MCF 10A (cell line): ENCODE measurements at places on chromosomes 5 and 9. TPM values are rescaled to one million over a fixed set of nuclear protein-coding genes. Genes with fewer than 3 reads are reported as not detected.

CEP78 gene
- 13.7 and 17.8 TPM in 2 replicates for total RNA-seq

C9orf40 gene
- 5.6 and 5.8 TPM in 2 replicates for total RNA-seq

IRX2 gene
- total RNA-seq = 35.4 and 43.4 TPM in 2 replicates

PTGR1 gene
- 27.4 and 27.8 TPM in 2 replicates for total RNA-seq

CCL27 gene
- 0.49 TPM in 1 of 2 replicates, not detected in the other for total RNA-seq

ZNF474 gene
- 0.25 and 0.56 TPM in 2 replicates for total RNA-seq

FIBCD1 gene
- total RNA-seq = 1.6 and 2.8 TPM in 2 replicates

MPDZ gene
- total RNA-seq = 8.8 and 10.9 TPM in 2 replicates

DNA sequence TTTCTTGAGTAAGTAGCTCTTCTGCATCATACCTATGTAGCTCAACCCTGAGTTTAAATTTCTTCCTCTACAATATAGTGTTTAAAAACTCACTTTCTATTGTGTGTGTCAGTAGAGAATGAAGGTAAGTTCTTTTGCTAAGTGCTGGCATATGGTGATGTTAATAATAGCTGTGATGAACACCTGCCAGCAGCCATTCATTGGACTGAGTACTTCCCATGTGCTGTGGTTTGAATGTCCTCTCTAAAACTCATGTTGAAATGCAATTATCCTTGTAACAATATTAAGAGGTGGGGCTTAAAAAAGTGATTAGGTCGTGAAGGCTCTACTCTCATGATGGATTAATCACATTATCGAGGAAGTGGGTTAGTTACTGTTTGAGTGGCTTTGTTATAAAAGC is 645.2 kb upstream of the RGMB start:
- H3K4me1 ChIP-seq = no peaks in the 10 kb centered on the region
- no peak overlapping the region for H3K27ac ChIP-seq
- no peaks in the 10 kb centered on the region for H3K27me3 ChIP-seq
- H3K36me3 ChIP-seq = no peaks in the 10 kb centered on the region

- H3K27ac ChIP-seq = no peak overlapping the region
- DNase-seq = no peak
- H3K27me3 ChIP-seq = no peaks in the 10 kb centered on the region
- no peak overlapping the region for H3K4me3 ChIP-seq
These were observed 43.9 kb downstream of the ADAMTS2 start for GRCh38 chr5:179301376-179301775.

- no peak overlapping the region for H3K27ac ChIP-seq
- DNase-seq = no peak
- H3K27me3 ChIP-seq = no peaks in the 10 kb centered on the region
- H3K4me1 ChIP-seq = no peaks in the 10 kb centered on the region
- no peaks in the 10 kb centered on the region for H3K36me3 ChIP-seq
- no peak overlapping the region for H3K4me3 ChIP-seq
These were observed 306.7 kb upstream of the CLINT1 start for GRCh38 chr5:158165647-158166046.

DNA sequence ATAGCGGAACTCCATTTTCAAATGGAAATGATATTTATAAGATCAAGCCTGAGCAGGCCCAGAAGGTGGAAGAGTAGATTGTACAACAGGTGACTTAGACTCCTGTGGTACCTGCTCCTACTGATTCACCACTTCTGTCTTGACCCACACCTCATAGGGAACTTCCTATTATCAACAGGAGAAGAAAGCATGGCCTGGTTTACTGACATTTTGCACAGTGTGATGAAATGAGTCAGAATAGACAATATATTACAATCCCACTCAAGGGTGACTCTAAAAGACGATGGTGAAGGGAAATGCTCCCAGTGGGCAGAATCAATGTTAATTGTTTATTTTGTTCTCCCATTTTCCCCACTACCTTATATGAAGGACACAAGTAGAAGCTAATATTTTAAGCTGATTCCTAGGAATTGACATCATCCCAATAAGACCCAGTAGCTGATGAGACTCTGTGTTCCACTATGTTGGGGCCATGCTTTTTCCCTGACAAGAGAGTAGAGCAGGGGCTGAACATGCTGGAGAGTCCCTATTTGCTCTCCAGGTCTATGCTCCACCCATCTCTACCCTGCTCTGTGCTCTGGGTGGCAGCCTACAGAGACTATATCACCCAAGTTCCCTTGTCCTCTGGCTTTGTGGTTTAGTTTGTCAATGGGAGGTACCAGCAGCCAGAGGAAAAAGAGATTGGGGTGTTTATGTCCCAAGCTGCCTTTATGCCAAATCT is 163.4 kb upstream of the FSTL4 start:
- peaks cover 17% of the 10 kb centered on the region for H3K27me3 ChIP-seq
- H3K4me3 ChIP-seq = no peak overlapping the region
- H3K4me1 ChIP-seq = no peaks in the 10 kb centered on the region
- H3K27ac ChIP-seq = no peak overlapping the region

DNA sequence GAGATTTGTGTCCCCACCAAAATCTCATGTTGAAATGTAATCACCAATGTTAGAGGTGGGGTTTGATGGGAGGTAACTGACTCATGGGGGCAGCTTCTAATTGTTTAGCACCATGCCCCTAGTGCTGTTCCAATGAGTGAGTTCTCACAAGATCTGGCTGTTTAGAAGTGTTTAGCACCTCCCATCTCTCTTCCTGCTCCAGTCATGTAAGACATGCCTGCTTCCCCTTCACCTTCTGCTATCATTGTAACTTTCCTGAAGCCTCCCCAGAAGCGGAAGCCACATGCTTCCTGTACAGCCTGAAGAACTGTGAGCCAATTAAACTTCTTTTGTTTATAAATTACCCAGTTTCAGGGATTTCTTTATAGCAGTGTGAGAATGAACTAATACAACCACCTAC is 170.5 kb downstream of the NDUFS4 start:
- DNase-seq = no peak
- H3K36me3 ChIP-seq = no peaks in the 10 kb centered on the region
- no peak overlapping the region for H3K4me3 ChIP-seq
- no peak overlapping the region for H3K27ac ChIP-seq

GRCh38 chr9:73596321-73596720 is 444.7 kb downstream of the ANXA1 start:
- no peak overlapping the region for H3K27ac ChIP-seq
- H3K36me3 ChIP-seq = no peaks in the 10 kb centered on the region
- no peak for DNase-seq
- peaks cover 63% of the 10 kb centered on the region for H3K27me3 ChIP-seq

DNA sequence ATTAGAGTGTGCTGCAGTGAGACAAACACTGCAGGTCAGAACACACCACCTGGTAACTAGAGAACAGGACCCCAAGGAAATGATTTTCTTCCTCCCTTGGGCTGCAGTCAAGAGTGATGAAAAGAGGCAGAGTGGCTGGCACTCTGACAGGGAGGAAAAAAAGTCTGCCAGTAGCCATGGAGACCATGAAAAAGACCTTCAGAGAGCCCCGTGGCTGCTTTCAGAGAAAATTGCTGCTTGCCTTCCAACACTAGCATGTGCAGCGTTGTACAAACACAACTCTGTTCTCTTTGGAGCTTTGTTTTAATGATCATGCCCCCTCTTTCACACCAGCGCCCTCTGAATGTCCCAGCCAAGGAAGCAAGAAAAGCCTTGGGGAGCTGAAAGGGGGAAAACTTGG is 68.8 kb downstream of the ANKRD55 start:
- H3K4me1 ChIP-seq = no peaks in the 10 kb centered on the region
- H3K36me3 ChIP-seq = peaks cover 10% of the 10 kb centered on the region
- DNase-seq = no peak
- no peak overlapping the region for H3K4me3 ChIP-seq

- H3K36me3 ChIP-seq = no peaks in the 10 kb centered on the region
- peak; percentile 36 for DNase-seq
- H3K4me3 ChIP-seq = no peak overlapping the region
- H3K4me1 ChIP-seq = peaks cover 6% of the 10 kb centered on the region
- no peak overlapping the region for H3K27ac ChIP-seq
- H3K27me3 ChIP-seq = no peaks in the 10 kb centered on the region
These were observed 219.1 kb downstream of the NDUFS4 start for GRCh38 chr5:53779541-53779981.

GRCh38 chr5:112772124-112772523 is 34.4 kb downstream of the APC start:
- H3K4me1 ChIP-seq = peaks cover 6% of the 10 kb centered on the region
- no peak overlapping the region for H3K27ac ChIP-seq
- no peak overlapping the region for H3K4me3 ChIP-seq
- peaks cover 27% of the 10 kb centered on the region for H3K36me3 ChIP-seq

DNA sequence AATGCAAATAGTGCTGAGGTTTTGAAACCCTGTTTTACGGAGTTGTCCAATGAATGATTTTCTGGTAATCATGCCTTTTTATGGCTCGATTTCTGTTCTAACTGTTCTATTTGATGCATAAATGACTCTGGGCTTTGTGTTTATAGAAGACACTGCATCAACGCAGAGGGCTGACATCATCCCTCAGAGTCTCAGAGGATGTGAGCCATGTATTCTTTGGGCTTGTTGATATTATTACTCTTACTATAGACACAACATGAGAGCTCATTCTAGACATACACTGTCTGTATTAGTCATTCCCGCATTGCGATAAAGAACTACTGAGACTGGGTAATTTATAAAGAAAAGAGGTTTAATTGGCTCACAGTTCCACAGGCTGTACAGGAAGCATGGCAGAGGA is 31.6 kb downstream of the CDH6 start:
- H3K27me3 ChIP-seq = no peaks in the 10 kb centered on the region
- no peaks in the 10 kb centered on the region for H3K4me1 ChIP-seq
- no peak overlapping the region for H3K27ac ChIP-seq
- DNase-seq = no peak
- H3K4me3 ChIP-seq = no peak overlapping the region

DNA sequence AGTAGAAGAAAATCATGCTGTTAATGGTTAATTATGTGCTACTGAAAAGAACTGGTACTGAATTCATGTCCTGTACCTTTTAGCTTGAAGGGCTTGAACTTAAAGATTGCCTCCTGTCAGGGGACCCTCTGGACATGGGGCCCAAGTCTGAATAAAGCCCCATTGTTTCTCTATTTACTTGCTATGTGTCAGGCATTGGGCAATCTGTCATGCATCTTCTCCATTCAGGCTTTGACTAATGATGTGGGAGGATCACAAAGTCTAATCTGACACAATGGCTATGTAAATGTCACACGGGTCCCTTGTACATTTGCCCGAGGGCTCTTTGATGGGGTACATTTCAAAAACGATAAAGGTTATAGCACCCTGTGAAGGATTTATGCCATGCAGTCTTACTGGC is 64.0 kb upstream of the TUSC1 start:
- no peaks in the 10 kb centered on the region for H3K36me3 ChIP-seq
- DNase-seq = peak; percentile 9
- H3K27me3 ChIP-seq = peaks cover 8% of the 10 kb centered on the region
- H3K4me3 ChIP-seq = no peak overlapping the region
- no peaks in the 10 kb centered on the region for H3K4me1 ChIP-seq

GRCh38 chr9:121398374-121398773 is 28.3 kb upstream of the STOM start:
- no peaks in the 10 kb centered on the region for H3K27me3 ChIP-seq
- H3K4me3 ChIP-seq = peak overlapping the region; percentile 12
- H3K36me3 ChIP-seq = no peaks in the 10 kb centered on the region
- H3K27ac ChIP-seq = peak overlapping the region; percentile 52
- H3K4me1 ChIP-seq = peaks cover 29% of the 10 kb centered on the region
- DNase-seq = peak; percentile 91
